ENCODE measurements at places on chromosomes 6 and 20. TPM values are rescaled to one million over a fixed set of nuclear protein-coding genes. Genes with fewer than 3 reads are reported as not detected.

The TBX18 gene
- total RNA-seq: 2.4 TPM

DNA sequence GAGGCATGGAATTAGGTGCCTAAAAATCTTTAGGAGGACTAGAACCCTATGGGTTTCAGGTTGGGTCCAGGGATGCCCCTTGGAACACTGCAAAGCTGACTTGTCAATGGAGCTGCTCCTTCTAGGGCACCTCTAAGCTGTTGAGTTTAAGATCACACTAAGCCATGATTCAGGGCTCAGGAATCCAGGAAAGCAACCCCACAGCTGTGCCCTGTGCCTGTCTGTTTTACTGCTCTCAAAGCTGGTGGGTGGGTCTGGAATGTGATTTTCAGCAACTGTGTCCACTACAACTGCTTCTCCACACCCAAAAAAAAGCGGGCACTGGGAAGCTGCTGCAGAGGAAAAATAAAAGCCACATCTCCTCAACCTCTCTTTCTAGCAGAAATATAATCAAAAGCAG is 310.4 kb upstream of the MOCS1 start:
- peak; percentile 36 for DNase-seq

The STX7 gene
- total RNA-seq: 65.7 TPM

- DNase-seq: no peak
Measured at GRCh38 chr6:7787137-7787608, 61.3 kb downstream of the BMP6 start.

DNA sequence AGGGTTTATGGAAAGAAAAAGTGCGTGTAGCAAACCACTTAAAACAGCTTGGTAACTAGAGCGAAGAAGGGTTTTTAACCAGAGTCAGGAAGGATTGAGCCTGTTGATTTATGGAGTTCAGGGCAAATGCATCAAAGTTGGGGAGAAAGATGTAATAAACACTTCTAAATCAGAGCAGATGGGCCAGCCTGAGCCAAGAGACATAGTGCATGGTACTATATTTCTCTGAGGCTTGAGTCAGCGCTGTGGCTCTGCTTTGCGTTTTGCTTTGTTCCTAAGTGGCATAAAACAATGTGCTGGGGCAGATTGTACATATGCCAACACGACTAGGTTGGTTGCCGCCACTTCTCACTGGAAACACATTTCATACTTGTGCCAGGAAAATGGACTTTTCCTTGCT is 111.3 kb downstream of the BCKDHB start:
- DNase-seq: no peak

The NOL7 gene
- total RNA-seq: 76.8 TPM

DNA sequence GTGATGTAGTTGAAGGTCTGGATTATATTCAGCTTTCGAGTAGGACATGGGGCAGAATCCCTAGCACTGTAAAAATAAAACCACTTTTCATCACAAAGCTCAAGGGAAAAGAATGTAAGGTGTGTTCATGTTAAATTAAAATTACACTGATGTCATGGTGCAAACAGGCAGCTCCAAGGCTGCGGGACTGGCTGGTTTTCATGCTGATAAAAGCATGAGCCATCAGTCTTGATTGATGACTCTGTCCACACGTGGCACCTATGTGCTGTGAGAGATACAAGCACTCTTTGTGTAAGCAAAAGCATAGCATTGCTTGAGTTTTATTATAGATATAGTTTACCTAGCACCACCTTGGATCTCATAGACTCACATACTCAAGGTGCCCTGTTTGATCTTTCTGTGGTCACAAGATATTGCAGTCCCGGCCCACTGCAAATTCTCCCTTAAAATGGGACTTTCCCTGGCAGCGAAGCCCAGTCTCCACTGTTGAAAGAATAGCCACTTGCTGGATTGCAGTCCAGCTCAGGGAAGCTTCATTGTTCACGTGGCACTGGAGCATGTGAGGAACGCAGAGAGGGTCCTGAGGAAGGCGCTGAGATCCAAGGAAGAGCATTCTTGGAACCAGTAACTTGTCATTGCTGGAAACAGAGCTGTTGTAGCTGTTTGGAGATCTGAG is 90.6 kb downstream of the TIAM2 start:
- peak; percentile 58 for DNase-seq

DNA sequence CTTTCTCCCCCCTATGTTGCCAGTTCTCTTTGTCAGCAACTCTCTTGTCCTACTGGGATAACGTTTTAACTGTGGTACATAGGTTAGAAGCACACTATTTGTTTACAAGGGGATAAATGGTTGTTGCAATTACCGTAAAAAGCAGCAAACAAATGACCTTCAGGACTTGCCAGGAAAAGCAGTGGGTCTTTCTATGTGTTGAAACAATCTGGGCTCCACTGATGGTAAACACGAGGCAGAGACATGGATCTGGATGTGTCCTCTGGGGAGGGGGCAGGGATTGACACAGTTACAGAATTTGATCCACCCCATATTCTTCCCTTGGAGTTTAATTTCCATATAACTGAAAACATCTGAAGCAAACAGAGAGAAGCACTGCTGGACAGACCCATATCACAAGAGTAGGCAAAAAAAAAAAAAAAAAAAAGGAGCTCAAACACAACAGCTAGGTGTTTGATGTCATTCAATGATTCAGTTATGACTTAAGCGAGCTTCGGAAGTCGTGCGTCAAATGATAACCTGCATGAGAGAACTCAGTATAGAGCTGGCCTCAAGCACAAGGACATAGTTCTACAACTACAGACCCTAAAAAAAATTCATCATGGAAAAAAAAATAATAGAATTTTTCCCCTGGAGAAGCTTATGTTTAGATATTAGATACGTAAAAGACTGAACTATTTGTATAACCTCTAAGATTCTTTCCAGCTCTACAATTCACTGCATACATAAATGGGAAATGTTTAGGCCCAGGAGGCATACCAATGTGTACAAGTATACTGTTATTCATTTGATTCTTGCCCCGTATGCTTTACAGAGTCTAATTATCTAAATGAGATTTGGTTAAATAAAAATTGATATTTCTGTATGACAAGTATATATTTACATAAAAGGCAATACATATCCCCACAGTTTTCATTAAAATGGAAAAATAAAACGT is 127.7 kb downstream of the ALDH8A1 start:
- peak; percentile 84 for DNase-seq

DNA sequence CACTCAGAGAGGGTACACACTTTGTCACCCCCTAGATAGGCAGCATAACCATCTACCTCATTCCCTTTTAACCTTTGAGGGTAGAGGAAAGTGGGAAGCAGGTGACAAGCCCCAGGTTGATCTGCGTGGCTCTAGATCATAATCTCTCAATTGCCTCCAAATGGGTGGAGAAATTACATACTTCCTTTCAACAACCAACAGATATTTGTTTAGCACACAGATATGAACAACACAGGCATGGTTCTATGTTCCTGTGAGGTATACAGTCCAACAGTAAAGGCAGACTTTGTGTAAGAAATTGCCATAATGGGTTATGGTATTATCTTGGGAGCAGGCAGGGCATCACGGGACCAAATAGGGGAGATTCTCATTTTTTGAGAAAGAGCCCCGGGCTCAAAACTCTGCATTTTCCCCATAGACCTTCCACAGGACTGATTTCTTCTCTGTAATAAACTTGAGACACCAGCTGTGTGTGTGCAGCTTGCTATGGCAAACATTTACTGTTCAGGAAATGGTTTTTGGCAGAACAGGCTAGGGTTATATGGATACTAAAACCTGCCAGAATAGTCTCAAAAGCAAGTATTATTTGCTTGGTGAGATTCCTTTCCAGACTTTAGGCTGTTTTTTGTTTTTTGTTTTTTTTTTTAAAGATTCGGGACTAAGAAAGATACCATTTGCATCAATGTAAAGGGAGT is 126.2 kb downstream of the CD164 start:
- no peak for DNase-seq

DNA sequence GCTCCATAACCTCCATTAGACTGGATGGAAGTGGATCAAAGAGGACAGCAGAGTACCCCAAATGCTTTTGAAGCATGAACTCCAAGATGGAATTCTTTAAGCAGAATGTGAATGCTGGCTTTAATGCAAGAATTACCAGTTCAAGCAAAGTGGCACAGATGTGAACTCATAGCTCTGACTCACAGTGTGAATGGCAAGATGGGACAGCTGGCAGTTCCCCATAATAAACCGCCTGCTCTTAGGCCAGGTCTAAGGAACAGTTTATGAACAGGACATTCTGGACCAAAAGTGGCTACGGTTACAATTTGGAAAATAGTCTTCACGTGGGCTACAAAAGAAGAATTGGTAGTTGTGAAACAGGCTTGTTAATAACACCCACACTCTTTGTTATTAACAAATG is 76.5 kb downstream of the SPTLC3 start:
- no peak for DNase-seq

The BCAS1 gene
- total RNA-seq: 0.17 TPM

The SMIM28 gene
- total RNA-seq: not detected

The PSORS1C2 gene
- total RNA-seq: not detected

DNA sequence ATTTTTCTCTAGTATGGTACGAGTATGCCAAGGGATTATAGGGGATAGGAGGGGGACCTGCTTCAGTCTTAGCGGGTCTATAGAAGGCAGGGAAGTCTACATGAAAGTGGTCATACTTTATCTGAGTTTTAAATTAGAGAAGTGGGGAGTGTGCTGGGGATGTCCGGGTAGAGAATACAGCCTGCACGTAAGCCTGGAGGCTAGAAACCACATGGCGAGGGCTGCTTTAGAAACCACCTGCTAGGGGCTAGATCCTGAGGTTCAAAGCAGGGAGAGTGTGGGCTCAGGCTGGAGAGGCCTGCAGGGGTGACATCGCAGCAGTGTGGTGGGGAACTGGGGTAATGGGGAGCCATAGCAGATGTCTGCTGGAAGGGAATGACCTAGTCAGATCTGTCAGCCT is 85.2 kb downstream of the VEGFA start:
- DNase-seq: no peak
